ENCODE measurements at places on chromosomes 3 and 15. TPM values are rescaled to one million over a fixed set of nuclear protein-coding genes. Genes with fewer than 3 reads are reported as not detected.

DNA sequence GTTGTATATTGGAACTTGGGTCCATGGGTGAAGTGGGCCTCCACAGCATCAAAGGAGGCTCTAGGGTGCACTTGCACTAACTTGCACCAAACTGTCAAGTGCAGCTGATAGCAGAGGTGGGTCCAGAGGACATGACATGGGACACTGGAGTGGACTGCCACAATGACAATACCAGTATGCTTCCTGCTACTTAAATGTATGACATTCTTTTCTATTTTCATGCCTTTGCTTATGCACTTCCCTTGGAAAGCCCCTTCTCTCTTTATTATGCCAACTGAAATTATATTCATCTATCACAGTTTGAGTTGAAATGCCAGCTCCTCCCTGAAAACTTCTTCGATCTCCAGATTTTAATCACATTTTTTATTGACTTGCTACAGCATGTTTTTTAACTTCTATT is 101.8 kb downstream of the CFAP20DC start:
- DNase-seq, result no peak

Gene SLC7A14
- total RNA-seq, result not detected

DNA sequence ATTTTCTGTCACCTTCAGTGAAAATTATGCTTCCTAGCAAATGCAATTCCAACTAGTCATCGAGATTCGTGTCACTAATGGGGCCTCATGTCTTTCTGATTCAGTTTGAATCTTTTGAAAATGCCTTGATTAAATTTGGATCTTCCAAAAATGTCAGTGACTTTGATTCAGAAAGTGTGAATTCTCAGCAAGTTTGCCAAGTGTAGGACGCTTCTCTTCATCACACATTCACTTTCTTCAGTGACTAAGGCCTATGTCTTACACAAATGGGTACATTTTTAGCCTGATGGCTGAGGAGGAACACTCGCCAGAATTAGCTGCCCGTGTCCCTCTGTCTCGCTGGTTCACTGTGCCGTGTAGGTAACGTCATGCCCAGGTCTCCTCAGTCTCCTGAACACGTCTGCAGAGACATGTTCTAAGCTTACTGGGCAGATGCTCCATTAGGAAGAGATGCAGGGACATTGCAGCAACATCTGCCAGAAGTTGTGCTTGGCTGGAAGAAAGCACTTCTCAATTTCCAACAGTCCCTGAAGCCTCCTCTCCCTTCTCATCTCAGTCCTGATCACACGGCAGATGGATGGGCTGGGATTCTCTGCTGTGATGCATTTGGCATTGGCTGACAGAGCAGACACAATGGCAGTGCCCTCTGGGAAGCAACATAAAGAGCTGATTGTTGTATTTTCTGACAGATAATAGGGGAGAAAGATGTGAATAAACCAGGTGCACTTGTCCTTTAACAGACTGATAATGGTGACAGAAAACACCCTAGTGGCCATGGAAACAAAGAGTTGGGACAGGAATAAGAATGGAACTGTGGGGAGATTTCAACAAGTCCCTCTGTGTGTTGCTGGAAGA is 29.1 kb upstream of the LYZL4 start:
- no peak for DNase-seq

DNA sequence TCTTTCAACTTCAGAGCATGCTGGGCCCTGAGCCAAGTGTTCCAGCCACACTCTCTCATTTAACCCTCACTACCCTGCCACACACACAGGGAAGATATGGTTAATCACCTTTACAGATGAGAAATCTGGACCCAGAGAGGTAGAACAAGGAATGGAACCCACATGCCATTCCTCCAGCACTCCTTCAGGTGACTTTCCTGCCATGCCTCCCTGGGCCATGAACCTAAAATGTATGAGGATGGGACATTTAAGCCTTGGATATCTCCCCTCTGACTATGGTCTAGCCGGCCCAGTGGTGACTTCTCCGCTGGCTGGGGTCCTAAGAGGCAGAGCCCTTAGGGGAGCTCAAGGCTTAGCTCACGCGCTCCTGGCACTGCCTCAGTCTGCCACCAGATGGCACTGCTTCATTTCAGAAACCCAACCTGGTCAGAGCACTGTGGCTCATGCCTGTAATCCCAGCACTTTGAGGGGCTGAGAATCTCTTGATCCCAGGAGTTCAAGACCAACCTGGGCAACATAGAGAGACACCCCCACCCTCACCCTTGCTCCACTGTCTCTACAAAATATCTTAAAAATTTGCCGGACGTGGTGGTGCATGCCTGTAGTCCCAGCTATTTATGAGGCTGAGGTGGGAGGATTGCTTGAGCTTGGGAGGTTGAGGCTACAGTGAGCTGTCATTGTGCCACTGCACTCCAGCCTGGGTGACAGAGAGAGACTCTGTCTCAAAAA is 2.2 kb upstream of the DCAF1 start:
- DNase-seq, result peak; percentile 86

GRCh38 chr3:79361748-79362378 is 405.9 kb downstream of the ROBO1 start:
- no peak for DNase-seq

- no peak for DNase-seq
Observed at GRCh38 chr3:25064681-25065080, 363.4 kb upstream of the RARB start.

GRCh38 chr3:99620976-99621375 is 17.4 kb upstream of the COL8A1 start:
- no peak for DNase-seq

Gene AHSG
- total RNA-seq, result not detected

DNA sequence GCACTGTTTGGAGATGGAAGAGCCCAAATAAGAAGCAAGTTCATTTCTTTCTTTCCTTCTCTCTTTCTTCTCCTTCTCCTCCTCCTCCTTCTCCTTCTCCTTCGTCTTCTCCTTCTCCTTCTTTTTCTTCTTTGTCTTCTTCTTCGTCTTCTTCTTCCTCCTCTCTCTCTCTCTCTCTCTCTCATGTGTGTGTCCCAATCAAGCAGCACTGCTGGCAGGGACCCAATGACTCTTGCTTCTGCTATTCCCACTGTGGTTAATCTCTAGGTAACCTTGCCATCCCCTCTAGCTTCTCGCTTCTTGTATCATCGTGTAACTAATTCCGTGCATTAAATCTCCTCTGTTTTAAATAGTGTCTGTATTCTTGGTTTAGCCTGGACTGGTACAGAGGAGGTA is 26.1 kb upstream of the ZNF280D start:
- DNase-seq, result no peak

DNA sequence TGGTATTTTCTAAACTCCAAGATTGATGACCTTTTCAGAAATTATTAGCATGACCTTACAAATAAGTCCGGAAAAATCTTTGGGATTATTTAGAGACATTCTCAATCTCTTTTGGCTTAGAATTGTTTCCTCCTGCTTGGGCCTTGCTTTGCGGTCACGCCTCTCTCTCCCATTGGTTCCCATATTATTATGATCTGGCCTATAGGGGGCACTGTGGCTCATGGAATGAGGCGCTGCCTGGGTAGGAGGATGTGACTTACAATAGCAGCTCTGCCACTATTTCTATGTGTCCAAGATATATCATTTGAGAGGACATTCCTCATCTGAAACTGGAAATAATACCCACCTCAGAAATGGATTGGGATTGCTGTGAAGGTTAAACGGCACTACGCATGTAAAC is 464.9 kb downstream of the MFSD1 start:
- no peak for DNase-seq

- no peak for DNase-seq
Observed at GRCh38 chr15:63752075-63752684, 81.6 kb downstream of the HERC1 start.

DNA sequence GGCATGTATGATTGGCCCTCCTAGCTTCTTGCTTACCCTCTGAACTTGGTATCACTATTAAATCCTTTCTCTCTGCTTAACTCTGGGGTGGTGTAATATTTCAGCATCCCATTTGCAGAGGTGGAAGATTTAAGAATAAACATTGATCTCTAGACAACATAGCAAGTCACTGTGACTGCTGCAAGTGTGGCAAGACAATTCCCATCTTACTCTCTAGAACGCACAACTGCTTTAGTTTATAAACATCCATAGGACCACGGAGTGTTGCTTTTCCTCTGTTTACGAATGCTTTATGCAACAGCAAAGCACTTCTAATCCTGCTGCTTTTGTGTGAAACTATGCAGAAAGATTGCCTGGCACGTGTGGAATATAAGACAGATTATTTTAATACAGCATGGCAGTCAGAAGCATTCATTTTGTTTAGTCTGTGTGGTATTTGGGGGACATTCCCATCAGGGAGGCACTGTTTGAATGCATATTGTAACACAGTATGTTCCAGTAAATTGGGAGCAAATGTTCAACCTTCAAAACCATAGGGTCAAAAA is 338.9 kb upstream of the TMCO5A start:
- no peak for DNase-seq

Gene GNAT1
- total RNA-seq, result not detected

DNA sequence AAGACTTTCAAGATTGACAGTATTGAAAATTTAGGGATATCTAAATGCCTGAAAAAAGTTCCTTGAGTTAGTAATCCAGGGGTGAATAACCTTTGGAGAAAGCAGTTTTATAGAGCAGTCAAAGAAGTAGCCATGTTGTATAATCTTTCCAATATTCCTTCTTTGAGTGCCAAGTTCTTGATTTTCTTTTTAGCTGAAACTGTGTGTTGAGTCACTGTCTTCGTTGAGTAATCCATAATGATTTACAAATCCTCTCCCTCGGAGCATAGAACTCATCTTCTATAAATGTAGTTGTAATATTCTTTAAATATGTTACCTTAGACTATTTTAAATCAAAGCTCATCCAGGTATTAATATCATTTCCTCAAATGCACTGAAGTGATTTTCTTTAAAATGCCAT is 135.2 kb downstream of the BBX start:
- DNase-seq, result no peak
